Activated B cell treated with CpG ODN at 0.5 μM for 24 hours (primary cell): ENCODE measurements at places on chromosomes 6 and 20.

DNA sequence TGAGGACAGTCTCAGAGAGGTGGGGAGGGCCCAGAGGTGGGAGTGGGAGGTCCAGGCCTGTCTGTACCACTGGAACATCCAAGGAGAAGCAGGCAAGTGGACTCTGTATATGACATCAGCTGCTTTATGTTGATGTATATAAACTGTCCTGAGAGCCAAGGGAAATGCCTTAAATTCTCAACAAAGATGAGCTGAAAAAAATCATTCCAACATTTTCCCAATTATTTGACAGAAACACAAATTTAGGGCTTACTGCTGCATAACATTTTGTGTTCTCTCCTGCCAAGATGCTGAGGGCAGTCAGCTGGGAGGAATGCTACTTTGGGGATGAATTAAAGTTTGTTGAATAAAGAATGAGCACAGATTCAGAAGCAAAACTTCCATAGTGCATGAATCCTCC, 52.8 kb downstream of the FOXC1 start:
- no peak for DNase-seq

DNA sequence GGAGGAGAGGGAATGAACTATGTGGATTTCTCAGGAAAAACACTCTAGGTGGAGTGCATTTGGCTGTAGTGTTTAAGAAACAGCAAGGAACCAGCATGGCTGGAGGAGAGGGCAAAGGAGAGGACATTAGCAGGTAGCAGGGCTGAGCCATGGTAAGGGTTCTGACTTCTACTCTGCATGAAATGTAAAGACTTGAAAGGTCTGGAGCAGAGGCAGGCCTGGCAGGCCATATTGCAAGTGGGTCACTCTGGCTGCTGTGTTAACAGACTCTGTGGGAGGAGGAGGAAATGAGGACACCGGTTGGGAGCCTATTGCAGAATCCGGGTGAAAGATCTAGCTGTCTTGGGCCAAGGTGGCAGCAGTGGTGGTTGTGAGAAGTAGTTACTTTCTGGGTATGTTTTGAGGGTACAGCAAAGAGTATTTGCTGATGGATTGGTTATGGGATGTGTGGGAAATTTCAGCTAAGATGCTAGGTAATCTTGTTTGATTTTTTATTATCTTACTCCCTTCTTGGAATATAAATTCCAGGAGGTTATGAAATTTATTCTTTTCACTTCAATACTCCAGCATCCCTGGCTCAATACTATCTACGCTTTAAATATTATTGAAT, 115.9 kb upstream of the BCLAF1 start:
- no peak for DNase-seq

DNA sequence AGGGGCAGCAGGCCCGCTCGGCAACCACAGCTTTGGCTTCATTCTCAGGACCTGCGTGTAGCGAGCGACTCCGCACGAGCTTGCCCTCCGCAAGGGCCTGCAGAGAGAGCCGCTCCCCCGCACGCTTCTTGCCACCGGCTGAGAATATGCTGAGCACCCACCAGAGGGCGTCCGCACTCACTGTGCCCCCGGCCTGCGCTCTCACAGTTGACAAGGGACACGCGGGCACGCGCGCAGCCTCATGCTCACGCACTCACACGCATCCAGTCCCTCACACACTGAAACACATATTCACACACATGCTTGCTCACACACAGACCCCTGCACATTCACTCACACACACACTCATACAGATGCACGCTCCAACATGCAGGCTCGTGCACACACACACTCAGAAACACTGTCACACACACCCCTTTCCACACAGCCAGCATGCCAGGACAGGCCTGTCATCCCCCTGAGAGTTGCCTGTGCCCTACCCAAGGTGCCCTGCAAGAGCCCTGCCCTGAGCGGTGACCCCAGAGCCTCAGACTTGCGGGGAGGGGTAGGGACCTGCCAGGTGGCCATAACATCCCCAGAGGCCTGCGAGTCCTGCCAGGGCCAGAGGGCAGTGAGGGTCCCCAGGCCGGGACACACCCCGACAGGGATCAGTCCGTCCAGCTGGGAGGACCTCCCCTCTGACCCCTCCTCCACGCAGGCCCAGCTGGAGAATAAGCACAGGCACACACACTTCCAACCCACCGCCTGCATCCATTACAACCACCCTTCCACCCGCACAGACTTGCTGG, 174.1 kb downstream of the BMP7 start:
- DNase-seq: peak; percentile 27

GRCh38 chr6:131135244-131136020, at the start of gene AKAP7:
Gene AKAP7 (plus strand): TSS chr6:131135467. CDS start chr6:131135764, 297 bp downstream.
- DNase-seq: peak; percentile 68

DNA sequence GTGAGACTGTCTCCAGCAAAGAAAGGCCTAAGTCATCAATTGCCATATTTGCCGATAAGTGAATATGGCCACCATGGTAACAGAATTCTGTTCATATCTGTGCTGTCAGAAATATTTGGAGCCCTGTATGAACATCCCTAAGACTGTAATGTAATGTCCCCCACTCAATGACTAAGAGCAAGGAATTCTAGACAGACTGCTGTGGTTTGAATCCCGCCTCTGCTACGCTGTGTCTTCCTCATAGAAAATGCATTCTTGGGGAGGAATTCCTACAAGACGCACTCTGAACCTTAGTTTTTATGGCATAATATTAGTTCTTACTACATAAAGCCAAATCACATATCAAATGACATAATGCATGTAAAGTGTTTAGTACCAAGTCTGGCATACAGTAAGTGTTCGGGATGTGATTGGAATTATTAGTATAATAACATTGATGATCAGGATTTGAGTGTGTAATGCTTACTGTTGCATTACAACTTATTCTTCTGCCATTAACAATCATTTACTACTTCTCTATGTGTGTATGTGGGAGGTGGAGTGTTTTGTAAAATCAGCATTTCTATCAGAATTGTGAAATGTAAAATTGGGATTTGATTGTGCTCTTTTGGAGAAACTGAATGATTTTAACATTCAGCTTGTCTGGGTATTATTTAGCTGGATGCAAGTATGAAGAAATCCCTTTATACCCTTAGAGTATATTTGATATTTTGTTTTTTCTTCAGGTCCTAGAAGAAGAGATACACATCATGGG, 103.0 kb downstream of the OLIG3 start:
- DNase-seq: no peak

DNA sequence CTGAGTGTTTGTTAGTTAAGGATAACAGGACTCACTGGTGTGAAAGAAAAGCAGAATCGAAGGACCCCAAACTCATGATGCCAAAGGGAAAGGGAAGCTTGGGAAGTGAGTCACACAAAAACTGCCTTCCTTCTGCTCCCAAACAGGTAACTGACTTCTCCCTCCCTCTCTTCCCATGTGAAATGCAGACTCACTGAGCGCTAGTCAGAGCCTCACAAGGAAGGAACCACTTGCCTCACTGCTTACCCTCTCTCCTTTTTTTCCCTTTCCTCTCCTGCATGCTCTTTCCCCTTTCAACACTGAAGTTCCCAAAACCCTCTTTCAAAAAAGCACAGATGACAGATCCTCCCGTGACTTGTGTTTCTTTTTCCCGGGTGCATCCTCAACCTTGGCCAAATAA, 56.4 kb downstream of the LYRM4 start:
- no peak for DNase-seq
